ENCODE measurements at places on chromosomes 2 and 18. TPM values are rescaled to one million over a fixed set of nuclear protein-coding genes. Genes with fewer than 3 reads are reported as not detected.

DNA sequence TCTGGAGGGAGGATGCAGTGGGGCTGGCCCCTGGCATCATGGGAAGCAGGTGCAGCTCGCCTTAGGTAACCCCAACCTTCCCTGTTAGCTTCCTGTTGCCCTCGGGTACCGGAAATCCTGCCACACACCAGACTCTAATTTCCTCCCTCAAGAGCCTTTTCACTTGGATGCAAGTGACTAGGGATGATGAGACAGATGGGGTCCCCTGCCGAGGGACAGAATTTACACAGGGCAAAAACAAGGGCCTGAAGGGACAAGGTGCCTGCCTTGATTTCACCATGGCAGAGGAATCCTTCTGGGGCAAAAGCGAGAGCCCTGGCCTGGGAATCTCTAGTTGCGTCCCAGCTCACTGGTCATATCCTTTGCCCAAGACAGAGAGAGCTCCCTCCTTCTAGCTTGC, 263.1 kb downstream of the LOXHD1 start:
- no peak overlapping the region for H3K4me3 ChIP-seq
- DNase-seq: no peak
- no peak overlapping the region for H3K27ac ChIP-seq
- no peaks in the 10 kb centered on the region for H3K36me3 ChIP-seq
- H3K4me1 ChIP-seq: no peaks in the 10 kb centered on the region

DNA sequence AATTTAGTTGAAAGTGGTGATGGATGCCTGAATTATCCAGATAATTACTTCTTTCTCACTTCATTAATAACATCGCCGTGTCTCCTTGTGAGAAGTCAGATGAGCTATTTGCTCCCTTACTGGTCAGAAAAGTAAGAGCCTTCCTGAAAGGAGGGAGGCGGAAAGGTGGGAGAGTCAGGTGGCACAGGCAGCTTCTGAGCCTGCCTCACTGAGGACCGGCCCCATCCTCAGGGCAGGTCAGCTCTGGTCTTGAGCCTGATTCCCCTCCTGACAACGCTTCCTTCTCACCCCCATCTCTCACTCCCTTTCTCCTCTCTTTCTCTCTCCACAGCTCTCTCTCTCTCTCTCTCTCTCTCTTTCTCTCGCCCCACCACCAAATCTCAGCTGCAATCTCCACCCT, 10.1 kb upstream of the APOB start:
- no peak overlapping the region for H3K4me3 ChIP-seq
- H3K27me3 ChIP-seq: no peaks in the 10 kb centered on the region
- no peak overlapping the region for H3K27ac ChIP-seq
- H3K4me1 ChIP-seq: peaks cover 72% of the 10 kb centered on the region
- no peak for DNase-seq

DNA sequence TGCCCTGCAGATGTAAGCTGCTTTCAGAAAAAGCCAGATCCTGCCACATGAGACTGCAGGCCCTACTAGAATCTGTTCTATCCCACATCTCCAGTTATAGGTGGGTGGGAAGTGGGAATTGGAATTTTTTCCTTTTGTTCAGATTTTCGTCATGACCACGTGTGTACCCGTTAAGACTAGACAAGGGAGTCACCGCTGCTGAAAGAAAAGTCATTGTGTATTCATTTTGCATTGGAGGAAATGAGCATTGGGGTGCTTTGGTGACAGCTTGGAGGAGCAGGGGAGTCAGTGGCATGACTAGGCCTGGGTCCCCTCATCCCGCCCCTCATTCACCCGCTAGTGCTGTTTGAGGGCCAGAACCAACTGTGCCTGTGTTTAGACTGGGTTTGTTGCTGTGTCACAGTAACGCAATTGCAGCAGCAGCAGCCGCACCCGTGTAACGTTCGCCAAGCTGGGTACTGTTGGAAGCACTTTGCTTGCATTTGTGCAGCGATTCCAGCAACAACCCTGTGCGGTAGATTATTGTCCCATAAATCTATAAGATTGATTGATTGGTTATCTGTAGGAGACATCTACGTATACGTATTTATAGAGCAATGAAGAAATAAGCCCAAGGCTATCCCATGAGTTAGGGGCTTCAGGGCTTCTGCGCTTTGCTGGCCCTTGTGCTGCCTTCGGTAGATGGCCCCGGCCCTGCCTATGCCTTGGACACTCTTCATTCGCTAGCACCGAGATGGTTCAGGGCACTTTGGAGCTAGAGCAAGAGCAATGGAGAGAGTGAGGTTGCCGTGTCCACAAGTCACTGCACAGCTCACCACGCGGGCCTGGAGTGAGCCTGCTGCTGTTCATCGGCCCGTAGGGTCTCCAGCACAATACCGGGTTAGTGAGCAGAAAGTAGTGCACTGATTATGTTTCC, 194.9 kb downstream of the AGAP1 start:
- H3K27me3 ChIP-seq: no peaks in the 10 kb centered on the region
- H3K27ac ChIP-seq: no peak overlapping the region
- DNase-seq: no peak
- H3K4me1 ChIP-seq: peaks cover 30% of the 10 kb centered on the region
- no peak overlapping the region for H3K4me3 ChIP-seq

- H3K36me3 ChIP-seq: no peaks in the 10 kb centered on the region
- no peaks in the 10 kb centered on the region for H3K4me1 ChIP-seq
- no peak overlapping the region for H3K4me3 ChIP-seq
- H3K27ac ChIP-seq: no peak overlapping the region
Observed at GRCh38 chr2:41909584-41909983, 138.2 kb upstream of the PKDCC start.

The TUBA4B gene
- polyA plus RNA-seq: 0.22 TPM

DNA sequence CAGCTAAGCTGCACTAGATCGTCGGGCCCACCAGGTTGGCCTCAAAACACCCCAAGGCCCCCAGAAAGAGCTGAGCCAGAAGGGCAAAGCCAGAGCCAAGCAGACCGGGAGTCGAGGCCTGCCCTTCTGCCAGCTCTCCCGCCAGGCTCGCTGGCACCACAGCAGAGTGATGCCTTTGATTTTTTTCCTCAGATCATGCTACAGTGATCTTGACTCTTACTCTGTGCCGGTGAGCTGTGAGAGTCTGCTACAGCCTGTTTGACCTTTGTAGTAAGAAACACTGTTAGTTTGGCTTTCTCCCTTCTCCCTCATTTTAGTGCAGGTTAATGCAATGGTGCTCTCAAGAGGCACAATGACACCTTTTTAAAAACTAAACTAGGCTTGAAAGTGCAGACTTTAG, 97.8 kb downstream of the ESCO1 start:
- H3K36me3 ChIP-seq: no peaks in the 10 kb centered on the region
- no peak overlapping the region for H3K4me3 ChIP-seq
- peaks cover 40% of the 10 kb centered on the region for H3K4me1 ChIP-seq
- H3K27me3 ChIP-seq: no peaks in the 10 kb centered on the region

DNA sequence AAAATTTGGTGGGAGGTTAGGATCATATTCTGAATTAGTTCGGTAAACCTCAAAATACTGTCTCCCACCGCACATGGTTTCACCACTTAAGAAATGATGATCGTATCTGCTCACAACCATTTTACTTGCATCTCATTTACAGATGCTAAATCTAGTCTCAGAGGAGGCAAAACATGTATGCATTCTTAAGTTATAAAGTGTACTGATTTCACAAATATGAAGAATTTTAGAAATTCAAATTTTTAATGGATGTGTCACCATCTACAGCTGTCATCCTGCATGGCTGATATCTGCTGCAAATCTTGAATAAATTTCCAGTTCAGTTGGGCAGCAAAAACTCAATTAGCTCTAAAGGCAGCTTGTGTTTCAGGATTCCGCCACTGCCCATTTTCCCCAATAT, 243.3 kb upstream of the KCNJ3 start:
- no peak for DNase-seq
- no peaks in the 10 kb centered on the region for H3K27me3 ChIP-seq
- peaks cover 24% of the 10 kb centered on the region for H3K4me1 ChIP-seq
- H3K36me3 ChIP-seq: no peaks in the 10 kb centered on the region
- no peak overlapping the region for H3K4me3 ChIP-seq
- no peak overlapping the region for H3K27ac ChIP-seq

GRCh38 chr18:7597500-7597899, 30.4 kb downstream of the PTPRM start:
- no peaks in the 10 kb centered on the region for H3K36me3 ChIP-seq
- H3K27ac ChIP-seq: no peak overlapping the region
- H3K27me3 ChIP-seq: no peaks in the 10 kb centered on the region
- no peak for DNase-seq

The ASXL3 gene
- polyA plus RNA-seq: not detected

DNA sequence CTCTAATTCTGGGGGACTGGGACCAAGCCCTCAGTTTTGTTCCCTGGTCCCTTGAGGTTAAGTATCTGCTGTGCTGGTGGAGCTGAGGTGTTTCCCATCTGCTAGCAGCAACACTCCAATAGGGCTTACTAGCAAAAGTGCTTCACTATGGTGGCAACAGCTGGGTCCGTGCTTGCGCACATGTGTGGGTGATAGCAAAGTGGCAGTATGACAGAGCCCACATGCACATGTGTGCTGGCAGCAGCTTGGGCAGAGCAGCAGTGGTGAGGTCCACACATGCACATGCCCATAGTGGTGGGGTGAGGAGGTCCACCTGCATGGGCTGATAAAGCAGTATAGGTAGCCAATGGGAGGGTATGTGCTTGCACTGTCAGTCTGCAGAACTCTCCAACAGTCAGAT, 1723.7 kb downstream of the SUCLG1 start:
- no peaks in the 10 kb centered on the region for H3K4me1 ChIP-seq
- no peak overlapping the region for H3K27ac ChIP-seq
- DNase-seq: no peak
- no peak overlapping the region for H3K4me3 ChIP-seq
